Activated naive CD4-positive, alpha-beta T cell treated with Interleukin-2 at 50 U/mL for 16 hours (primary cell): ENCODE measurements at places on chromosomes 1 and 21.
A peak's percentile ranks its signal among the peaks of the same experiment; 100 is the strongest.

DNA sequence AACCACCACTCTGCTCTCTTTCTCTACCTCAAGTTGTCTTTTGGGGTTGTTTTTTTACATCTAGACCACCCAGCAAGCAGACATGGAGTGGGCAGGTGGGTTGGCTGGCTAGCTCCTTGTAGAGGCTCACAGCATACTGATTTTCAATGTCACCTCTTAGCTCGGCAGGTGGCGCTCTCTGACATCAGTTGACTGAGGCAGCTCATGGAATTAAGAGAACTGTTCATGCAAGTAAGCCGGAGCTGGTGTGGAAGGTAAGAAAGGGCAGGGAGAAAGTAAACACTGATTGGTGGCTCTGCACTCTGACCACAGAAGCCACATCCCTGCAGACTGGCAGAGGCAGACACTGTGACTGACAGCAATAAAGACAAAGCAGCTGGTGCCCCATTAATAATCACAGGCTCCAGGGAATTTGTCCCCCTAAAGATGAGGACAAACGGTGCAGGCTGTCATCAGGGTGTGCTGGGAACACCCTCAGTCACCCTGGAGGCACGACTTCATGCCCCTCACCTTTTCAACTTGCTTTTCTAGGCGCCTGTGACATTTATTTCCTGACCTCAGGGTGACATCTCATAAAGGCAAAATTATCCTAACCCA, 226.8 kb downstream of the LMX1A start:
- no peak for DNase-seq

GRCh38 chr1:92786111-92786901, 1.4 kb upstream of the EVI5 start:
- no peak for DNase-seq

- DNase-seq = no peak
These were observed 7.2 kb downstream of the CBR1 start for GRCh38 chr21:36076878-36077655.

DNA sequence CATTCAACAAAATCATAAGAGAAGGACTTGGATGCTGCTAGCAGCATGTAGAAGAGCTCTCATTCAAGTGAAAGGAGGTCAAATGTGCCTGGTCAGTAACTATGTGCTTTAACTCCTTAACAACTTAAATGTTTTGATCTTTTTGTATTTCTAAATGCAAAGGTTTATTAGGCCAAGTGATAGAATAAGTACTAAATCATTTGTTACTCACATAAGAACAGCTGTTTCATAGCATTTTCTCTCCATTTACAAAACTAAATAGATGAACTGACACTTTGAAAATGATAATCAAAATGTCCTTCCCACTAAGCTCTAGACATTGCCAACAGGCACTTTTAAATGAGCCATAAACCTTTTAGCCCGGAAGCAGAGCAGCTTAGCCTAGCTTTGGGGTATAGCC, 254.3 kb upstream of the PRMT6 start:
- DNase-seq = no peak

DNA sequence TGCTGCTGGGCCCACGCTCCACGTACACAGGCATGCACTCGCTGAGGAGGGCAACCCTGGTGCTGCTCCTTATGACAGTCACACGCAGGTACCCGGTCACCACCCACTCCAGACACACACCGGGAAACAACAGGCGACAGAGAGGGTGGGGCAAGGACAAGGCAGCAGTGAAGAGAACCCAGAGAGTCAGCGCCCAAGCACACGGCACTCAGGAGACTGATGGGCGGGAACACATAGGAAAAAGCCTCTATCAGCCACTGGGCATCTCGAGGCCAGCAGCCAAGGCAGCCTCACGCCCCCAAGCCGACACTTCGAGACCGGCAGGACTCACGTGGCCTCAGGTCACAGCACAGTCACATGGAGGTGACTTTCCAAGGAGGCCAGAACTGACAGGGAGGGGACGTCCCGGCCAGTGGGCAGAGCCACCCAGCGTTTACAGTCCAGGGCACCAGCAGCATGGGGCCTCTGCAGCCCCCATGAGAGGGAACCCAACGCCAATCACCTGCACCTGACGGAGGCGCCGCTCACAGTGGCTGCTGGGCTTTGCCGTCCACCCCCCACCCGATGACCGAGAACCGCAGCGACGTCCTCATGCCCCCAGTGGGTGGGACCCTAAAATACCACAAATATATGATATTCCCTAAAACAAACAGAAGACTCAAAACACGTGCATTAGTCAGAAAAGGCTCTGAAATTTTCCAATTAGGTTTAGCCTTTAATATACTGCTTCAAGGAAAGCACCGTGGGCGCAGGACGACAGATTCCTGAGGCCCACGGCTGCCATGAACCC, 19.7 kb downstream of the PTTG1IP start:
- no peak for DNase-seq

DNA sequence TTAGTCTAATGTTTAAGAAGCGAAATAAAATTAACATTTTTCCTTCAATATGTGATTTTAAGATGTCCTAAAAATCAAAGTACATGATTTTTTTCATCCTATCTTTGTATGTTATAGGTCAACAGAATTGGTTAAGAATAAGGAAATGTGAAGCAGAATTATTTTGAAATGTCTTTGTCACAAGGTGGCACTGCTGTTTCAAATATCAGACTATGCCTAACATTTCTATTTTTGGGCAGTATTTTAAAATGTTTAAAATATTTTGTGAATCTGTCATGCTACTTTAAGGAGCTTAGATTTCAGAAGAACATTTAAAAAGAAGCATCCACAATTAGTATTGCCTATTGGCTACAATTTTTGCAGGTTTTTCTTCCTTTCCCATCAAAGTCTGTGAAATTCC, 38.7 kb downstream of the AMY1C start:
- DNase-seq = no peak

DNA sequence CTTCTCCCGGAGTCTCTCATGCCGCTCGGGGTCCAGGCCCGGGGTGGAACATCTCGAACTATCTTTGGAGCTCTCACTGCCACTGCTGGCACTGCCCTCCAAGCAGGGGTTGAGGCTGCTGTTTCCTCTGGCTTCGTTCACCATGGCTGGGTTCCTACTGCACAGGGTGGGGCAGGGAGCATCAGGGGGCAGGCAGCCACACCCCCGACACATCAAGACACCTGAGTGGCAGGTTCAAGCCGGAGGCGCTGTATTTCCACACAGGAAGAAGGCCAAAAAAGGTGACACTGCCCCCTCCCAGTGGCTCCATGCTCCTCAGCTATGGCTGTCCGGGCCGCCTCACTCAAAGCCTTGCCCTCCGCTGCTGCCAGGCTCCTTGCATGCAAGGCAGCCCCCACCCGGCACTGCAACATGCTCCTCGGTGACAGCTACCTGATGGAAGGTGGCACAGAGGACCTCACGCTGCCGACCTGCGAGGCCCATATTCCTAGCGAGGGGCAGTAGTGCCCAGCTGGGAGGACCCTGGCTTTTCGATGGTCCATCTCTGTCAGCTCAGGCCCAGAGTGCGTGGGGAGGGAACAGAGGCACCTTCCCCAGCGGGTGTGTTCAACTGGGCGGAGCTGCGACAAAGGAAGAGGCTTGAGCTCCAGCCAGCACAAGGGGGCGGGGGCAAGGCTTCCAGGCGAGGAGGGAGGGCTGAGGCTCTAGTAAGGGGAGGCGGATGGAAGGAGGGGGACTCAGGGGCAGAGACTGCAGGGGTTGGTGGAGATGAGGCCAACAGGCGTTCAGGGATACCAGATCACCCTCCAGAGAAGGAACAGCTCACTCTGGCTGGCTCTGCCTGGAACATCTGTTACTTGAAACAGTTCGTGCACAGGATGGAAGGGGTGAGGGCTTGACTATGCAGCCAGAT, 2.5 kb downstream of the MTHFR start:
- DNase-seq = peak; percentile 68

DNA sequence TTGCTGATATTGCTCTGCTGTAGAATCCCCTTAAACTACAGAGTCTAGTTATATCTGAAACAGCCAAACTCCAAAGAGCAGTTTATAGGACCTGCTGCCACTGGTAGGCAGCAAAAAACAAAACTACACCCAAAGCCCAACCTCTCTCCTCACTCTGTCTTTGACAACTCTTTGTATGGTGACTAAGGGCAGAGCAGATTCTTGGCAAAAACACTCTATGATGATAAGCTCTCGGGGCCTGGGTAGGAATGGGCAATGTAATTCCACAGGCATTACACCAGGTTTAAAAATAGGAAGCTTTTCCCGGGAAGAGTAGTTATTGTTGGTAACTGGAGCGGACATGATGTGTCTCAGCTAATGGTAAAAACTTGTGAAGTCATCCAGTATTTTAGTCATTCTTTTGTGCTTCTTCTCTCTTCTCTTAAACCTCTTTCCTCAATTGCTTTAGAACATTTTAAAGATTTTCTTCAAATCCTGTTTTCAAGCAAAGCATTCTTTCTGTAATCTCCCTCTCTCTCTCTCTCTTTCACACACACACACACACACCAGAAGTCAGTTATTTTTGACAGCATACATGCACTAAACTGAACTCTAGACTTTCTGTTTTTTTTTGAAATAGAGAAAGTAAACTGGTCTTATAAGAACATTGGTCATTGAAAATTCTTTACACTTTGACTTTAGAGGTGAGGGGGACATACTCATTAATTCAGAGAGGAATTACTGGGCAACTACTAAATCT, 193.5 kb downstream of the PAPPA2 start:
- no peak for DNase-seq

DNA sequence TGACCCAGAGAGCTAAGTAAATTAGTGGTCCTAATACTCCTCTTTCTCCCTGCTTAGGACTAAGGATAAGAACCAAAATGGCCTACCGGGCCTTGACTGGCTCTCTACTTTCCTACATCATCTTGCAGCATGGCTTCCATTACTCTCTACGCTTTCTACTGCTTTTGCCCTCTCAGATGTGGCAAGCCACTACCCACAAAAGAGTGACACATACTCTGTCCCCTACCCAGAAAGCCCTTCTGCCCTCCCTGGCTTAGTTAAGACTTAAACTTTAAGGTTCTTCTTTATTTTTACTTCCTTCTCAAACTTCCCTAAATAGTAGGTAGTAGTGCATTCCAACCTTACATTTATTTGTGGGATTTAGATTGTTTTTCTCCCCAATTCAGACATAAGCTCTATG, 228.1 kb downstream of the TPR start:
- no peak for DNase-seq

GRCh38 chr21:26148840-26149354, 21.7 kb downstream of the APP start:
- DNase-seq = no peak

GRCh38 chr1:147726168-147726567, 34.2 kb downstream of the GJA5 start:
- DNase-seq = no peak

GRCh38 chr1:176785791-176786190, 322.8 kb downstream of the PAPPA2 start:
- DNase-seq = no peak

DNA sequence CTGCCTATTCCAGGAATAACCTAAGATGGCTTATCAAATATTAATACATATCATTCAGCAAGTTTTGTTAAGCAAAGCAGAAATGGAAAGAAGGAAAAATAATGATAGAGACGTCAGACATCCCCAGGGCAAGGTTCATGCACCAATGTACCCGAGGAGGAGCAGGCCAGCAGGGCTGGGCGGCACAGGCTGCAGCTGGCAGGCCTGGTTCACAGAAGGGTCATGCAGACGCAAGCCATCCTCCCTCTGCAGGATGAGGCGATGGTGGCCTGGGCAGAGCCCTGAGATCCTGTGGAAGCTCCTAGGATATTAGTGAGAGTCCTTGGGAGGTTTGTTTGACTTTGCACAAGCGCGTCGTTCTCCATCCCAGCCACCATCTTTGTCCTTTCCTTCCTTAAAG, 30.0 kb downstream of the BATF3 start:
- DNase-seq = no peak

- DNase-seq = no peak
These were observed 13.7 kb upstream of the GORAB start for GRCh38 chr1:170518185-170518834.

DNA sequence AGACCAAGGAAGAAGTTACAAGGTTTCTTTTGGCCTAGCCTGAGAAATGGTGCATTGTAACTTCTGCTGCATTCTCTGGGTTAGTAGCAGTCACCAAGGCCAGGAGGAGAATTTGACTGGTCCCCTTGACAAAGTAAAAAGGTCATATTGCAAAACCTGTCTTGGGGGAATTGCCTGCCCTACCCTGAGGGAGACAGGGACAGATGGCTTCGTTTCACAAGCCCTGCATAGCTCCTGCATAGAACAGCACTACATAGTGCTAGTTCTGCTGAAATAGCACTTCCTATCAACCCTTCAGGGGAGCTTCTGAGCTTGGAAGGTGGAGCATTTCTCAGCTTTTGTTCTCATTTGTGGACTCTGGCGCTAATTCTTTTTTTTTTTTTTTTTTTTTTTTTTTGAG, 20.4 kb upstream of the AK2 start:
- DNase-seq = no peak

DNA sequence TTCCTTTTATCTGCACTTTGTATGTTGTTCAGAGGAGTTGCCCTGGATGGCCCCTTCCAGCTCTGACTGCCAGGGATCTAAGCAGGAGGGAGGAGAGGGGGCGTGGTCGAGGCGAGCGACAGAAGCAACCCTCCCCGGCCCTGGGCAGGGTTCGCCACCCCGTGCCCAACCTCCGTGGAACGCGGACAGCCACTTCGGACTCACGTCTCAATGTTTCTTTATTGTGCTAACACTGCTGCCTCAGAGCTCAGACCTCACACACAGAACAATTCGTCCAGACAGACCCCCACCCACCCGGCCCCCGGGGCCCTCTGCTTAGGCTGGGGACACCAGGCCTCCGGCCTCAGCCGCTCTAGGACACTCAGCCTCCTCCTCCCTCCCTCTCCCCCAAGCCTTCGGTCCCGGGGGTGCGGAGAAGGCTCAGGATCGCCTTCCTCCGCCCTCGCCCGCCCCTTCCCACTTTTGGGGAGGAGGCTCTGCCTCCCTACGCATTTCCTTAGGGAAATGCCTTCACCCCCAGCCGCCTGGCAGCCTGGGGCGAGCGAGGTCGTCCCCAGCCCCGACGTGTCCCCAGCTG, 8.3 kb downstream of the VSIG8 start:
- DNase-seq = peak; percentile 18

- no peak for DNase-seq
These were observed 41.9 kb downstream of the LMO4 start for GRCh38 chr1:87370544-87370943.

GRCh38 chr1:91948501-91949355, 473 bp upstream of the BRDT start:
- peak; percentile 43 for DNase-seq

- DNase-seq = no peak
These were observed 17.8 kb upstream of the HSD17B7 start for GRCh38 chr1:162772571-162773154.

DNA sequence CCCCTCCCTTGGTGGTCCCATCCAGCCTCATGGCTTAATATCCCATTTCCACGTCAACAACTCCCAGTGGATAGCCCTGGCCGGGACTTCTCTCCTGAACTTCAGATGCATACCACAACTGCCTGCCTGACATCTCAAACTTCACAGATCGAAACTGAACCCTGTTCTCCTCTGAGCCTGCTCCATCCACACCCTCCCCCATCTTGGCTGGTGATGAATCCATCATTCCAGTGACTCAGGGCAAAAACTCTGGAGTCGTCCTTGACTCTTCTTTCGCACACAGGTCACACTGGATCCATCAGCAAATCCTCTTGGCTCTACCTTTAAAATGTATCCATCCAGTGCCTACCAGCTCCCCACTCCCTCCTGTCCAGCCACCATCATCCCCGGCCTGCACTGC, 3.9 kb downstream of the TAS1R2 start:
- DNase-seq = no peak

- DNase-seq = no peak
These were observed 481.7 kb upstream of the NR5A2 start for GRCh38 chr1:199545780-199546179.
